ENCODE measurements at places on chromosomes 7 and 10. TPM values are rescaled to one million over a fixed set of nuclear protein-coding genes. Genes with fewer than 3 reads are reported as not detected.

- H3K36me3 ChIP-seq = no peaks in the 10 kb centered on the region
- peak; percentile 75 for DNase-seq
- H3K4me3 ChIP-seq = peak within 1 kb of the TSS; percentile 31
- H3K4me1 ChIP-seq = 0 out of 2 replicates have a peak, but pooled peaks cover 9% of the 10 kb centered on the region
Observed at GRCh38 chr7:105581066-105581811, at the start of gene EFCAB10. EFCAB10 (minus strand) TSS chr7:105581493; CDS start chr7:105581463, 30 bp downstream.

DNA sequence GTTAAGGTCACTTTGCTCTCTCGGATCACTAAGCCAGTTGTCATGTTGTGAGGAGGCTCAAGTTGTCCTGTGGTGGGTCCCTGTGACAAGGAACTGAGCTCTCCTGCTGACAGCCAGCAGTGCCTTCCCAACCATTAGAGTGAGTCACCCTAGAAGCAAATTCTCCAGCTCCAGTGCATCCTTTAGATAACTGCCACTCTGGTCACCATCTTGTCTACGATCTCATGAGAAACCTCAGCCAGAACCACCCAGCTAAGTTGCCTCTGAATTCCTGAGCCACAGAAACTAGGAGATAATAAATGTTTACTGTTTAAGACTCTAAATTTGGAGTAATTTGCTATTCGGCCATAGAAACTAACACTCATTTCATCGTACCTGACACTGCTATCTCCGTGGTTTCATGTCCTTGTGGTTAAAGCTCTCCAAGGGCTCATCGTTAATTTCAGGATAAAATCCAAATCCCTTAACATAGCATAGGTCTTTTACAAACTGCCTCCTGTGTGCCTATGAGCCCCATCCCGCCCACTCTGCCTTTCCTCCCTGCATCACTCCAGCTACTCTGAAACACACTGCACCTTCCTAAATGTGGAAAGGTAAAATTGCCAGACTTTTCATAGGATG is 56.5 kb upstream of the WIPF3 start:
- no peaks in the 10 kb centered on the region for H3K36me3 ChIP-seq
- H3K4me1 ChIP-seq = peaks cover 13% of the 10 kb centered on the region
- H3K27me3 ChIP-seq = no peaks in the 10 kb centered on the region
- H3K4me3 ChIP-seq = no peak overlapping the region
- no peak overlapping the region for H3K27ac ChIP-seq

- no peaks in the 10 kb centered on the region for H3K27me3 ChIP-seq
- no peaks in the 10 kb centered on the region for H3K36me3 ChIP-seq
- DNase-seq = no peak
- no peak overlapping the region for H3K27ac ChIP-seq
- no peak overlapping the region for H3K4me3 ChIP-seq
Observed at GRCh38 chr7:21641546-21641945, 98.7 kb downstream of the DNAH11 start.

DNA sequence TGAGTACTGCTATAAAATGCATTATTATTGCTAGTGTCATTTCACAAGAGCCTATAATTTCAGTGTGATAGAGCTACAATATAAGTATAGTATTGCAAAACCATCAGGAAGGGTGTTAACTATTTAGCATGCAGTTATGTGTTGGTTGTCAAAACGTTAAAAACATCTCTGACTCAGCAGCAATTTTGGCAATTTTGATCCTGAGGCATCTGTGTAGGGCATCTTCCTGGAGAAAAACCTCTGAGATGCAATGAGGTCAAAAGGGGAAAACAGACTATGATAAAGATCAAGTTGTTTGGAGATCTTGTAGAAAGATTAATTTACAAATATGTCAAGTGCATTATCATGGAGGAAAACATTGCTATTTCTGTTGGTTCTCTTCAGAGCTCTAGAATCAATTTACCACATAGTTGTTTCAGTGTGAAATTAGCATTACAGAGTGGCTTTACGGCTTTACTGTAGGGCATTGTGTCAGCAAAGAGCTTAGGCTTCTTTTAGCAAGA is 5.3 kb downstream of the CFTR start:
- H3K4me3 ChIP-seq = no peak overlapping the region
- no peaks in the 10 kb centered on the region for H3K27me3 ChIP-seq
- no peaks in the 10 kb centered on the region for H3K36me3 ChIP-seq
- H3K27ac ChIP-seq = no peak overlapping the region
- peaks cover 9% of the 10 kb centered on the region for H3K4me1 ChIP-seq
- no peak for DNase-seq

- H3K36me3 ChIP-seq = peaks cover 3% of the 10 kb centered on the region
- no peak overlapping the region for H3K4me3 ChIP-seq
- H3K27ac ChIP-seq = no peak overlapping the region
- DNase-seq = peak; percentile 85
- H3K27me3 ChIP-seq = no peaks in the 10 kb centered on the region
- peaks cover 5% of the 10 kb centered on the region for H3K4me1 ChIP-seq
Observed at GRCh38 chr10:102009801-102010425, 46.1 kb downstream of the ARMH3 start.

- no peaks in the 10 kb centered on the region for H3K36me3 ChIP-seq
- no peak for DNase-seq
- no peak overlapping the region for H3K4me3 ChIP-seq
- peaks cover 16% of the 10 kb centered on the region for H3K27me3 ChIP-seq
Observed at GRCh38 chr10:43317422-43317821, 50.6 kb upstream of the RASGEF1A start.

DNA sequence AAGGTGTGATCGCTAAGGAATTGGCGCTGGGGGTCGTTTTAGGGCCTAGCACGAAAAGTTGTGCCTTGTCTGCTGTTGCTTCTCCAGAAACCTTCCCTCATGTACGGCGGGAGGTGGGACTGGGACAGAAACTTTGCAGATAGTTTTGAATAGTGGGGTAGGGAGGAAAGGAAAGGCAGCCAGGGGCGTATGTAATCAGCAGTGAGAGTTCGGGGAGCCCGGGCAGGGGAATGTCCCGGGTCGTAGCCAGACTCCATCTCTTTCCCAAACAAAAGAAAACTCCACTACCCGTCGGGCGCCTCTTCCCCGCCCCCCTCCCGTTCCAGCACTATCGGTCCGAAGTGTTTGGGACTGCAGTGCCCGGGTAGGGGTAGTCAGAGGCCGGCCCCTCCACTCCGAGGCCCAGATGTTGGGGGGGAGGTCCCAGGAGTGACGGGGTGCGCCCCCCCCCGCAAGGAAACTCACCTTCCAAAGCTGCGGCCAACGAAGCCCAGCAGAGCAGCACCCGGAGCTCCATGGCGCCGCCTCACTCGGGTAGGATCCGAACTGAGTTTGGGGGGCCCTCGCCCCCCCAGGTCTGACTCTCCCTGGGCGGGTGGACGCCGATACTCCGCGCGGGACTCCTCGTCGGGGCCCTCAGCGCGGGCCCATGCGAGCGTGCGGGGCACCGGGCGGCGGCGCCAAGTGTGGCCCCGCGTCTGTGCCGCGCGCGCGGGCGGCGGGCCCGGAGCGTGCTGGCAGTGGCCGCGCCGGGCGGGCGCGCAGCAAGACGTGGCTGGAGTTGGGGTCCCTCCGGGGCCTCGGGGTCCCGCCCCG is 601 bp downstream of the EPHB4 start:
- H3K27me3 ChIP-seq = no peaks in the 10 kb centered on the region
- peaks cover 63% of the 10 kb centered on the region for H3K4me1 ChIP-seq
- no peak for DNase-seq
- peaks cover 20% of the 10 kb centered on the region for H3K36me3 ChIP-seq

- H3K4me1 ChIP-seq = peaks cover 53% of the 10 kb centered on the region
- H3K27ac ChIP-seq = peak overlapping the region; percentile 39
- no peak for DNase-seq
- H3K36me3 ChIP-seq = peaks cover 26% of the 10 kb centered on the region
- no peaks in the 10 kb centered on the region for H3K27me3 ChIP-seq
Observed at GRCh38 chr10:102657984-102658724, 13.9 kb downstream of the TRIM8 start.

DNA sequence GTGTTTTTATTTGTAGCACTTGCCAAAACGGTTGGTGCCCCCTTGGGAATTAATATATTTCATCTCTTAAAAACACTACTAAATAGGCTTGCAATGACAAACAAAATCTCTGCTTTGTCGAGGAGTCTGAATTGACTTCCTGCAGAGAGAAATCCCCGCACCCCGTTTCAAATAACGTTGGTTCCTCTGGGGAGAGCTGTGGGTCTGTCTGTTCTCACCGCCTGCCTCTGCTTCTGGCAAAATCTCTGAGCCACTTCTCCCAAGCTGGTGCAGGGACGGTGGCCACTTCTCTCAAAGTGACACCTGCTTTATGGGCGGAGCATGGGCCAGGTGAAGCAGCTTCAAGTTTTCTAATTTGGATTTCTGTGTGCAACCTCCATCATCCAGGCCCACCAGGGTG is 186.3 kb upstream of the ADARB2 start:
- H3K27me3 ChIP-seq = no peaks in the 10 kb centered on the region
- no peak overlapping the region for H3K4me3 ChIP-seq
- DNase-seq = no peak
- no peaks in the 10 kb centered on the region for H3K4me1 ChIP-seq
- H3K27ac ChIP-seq = no peak overlapping the region
- H3K36me3 ChIP-seq = no peaks in the 10 kb centered on the region

DNA sequence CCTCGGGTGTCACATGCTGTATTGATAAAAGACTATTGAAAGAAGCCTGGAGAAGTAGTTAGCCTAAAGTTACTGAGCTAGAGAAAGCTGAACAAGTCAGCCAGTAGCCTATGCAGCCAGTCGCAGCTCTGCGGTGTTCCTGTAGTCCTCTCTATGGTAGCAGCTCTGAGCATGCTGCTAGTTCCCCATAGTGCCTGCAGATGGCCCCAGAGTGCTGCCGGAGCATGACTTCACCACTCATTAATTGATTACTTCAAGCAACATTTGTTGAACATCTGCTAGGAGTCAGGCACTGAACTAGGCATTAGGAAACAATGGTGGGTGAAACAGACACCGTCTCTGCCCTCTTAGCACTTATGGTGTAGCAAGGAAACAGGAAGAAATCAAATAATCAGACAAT is 422.7 kb downstream of the SORCS3 start:
- no peaks in the 10 kb centered on the region for H3K27me3 ChIP-seq
- no peaks in the 10 kb centered on the region for H3K4me1 ChIP-seq
- H3K4me3 ChIP-seq = no peak overlapping the region

DNA sequence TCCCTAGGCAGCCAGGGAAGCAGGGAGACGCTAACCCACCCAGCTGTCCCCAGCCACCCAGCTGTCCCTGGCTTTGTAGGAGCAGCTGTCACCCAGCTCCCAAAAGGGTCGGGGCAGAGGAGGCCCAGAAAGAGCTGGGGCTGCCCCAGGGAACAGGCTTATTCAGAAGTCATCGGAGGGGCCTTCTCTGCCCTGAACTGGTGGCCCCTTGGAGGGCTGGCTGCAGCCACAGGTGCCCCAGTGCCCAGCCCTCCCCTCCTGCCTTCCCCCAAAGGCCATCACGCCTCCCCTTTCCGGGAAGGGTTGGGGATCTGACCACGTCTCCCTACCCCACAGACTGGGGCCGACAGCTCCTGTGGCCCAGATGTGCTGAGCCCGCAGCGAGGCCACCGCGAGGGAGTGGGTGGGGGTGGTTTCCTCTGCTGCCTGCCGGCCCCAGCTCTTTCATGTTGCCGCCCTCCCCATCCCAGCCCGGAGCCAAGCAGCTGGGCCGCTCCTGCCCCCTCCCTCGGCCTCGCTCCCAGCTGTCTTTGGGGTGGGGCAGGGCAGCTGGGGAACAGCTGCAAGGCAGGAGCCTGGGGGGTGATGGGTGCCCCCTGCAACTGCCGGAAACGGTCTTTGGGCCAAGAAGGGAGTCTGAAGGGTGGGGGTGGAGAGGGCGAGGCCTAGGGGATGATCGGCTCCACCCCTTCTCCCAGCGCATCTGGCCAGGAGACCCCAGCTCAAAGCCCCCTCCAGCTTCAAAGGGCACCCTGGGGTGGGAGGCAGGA is 16.8 kb downstream of the TRIM8 start:
- no peaks in the 10 kb centered on the region for H3K27me3 ChIP-seq
- no peak overlapping the region for H3K27ac ChIP-seq
- peak overlapping the region; percentile 63 for H3K4me3 ChIP-seq
- H3K4me1 ChIP-seq = peaks cover 77% of the 10 kb centered on the region
- DNase-seq = peak; percentile 72

GRCh38 chr7:135761751-135762488 is 13.3 kb upstream of the FAM180A start:
- no peak overlapping the region for H3K4me3 ChIP-seq
- DNase-seq = no peak
- no peaks in the 10 kb centered on the region for H3K36me3 ChIP-seq
- peaks cover 5% of the 10 kb centered on the region for H3K27me3 ChIP-seq

GRCh38 chr10:53624722-53625121 is 852.1 kb upstream of the MBL2 start:
- DNase-seq = no peak
- no peaks in the 10 kb centered on the region for H3K27me3 ChIP-seq
- no peak overlapping the region for H3K4me3 ChIP-seq
- H3K36me3 ChIP-seq = no peaks in the 10 kb centered on the region

DNA sequence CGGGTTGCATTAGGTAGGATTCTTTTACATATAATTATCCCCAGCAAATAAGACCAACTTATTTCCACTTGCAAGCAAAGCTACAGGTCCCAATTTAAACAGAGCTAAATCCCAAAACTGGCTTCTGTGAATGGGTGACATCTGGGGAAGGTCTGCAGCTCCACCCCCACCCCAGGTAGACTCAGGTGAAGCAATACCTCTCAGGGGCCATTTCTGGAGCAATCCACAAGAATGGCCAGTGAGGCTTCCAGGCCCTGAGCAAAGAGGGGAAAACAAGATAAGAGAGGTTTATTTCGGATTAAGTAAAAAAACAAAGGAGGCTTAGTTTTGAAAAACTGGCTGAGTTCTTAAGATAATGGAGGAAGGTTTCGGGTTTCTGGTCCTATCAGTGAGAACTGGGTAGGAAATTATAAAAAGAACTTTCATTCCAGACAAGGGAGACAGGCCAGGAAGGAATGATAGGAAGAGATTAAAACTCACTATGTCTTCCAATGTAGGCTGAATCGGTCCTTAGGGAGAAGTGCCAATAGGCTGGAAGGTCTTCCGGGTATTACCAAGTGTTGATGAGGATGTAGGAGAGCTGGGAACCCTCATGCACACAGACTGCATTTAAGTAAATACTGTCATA is 25.4 kb downstream of the SH3PXD2A start:
- peaks cover 73% of the 10 kb centered on the region for H3K4me1 ChIP-seq
- peaks cover 13% of the 10 kb centered on the region for H3K36me3 ChIP-seq
- no peak overlapping the region for H3K4me3 ChIP-seq
- no peak for DNase-seq

DNA sequence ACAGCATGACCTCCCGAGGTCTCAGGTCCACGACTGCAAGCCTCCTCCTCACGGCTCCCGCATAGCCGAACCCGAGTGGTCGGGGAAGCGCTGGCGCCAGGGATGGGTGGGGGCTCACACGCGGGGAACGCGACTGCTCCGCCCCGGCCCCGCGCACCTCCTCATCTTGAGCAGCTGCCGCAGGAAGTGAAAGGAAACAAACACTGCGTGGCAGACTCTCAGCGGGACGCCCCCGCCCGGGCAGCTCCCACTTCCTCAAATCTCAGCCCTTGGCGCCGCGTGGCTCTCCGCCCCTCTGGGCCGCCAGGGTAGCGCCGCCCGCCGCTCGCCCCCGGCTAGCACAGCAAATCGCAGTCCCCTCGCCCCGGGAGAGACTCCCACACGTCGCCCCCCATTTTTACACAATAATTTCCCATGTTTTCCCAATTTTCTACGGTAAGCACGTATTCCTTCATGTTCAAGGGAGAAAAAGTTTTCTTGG is at the start of gene TMEM243:
Gene TMEM243, minus strand, starts transcription at position 188 of the 481 bp plus-strand sequence. CDS start 229 bp downstream, outside the sequence.
- H3K27me3 ChIP-seq = no peaks in the 10 kb centered on the region
- peaks cover 41% of the 10 kb centered on the region for H3K4me1 ChIP-seq
- DNase-seq = peak; percentile 31
- H3K4me3 ChIP-seq = peak within 1 kb of the TSS; percentile 95

Gene SUN3
- total RNA-seq = not detected

Gene NDUFA5
- total RNA-seq = 79.6 TPM

Gene GRID1
- total RNA-seq = not detected

Gene HOXA5
- 3.2 TPM for total RNA-seq

Gene OR9A2
- total RNA-seq = not detected

Gene ZNF735
- not detected for total RNA-seq

All from HepG2 (cell line).